Activated CD4-positive, alpha-beta T cell treated with anti-CD3 and anti-CD28 coated beads, Interleukin-2, Interleukin-6, amounts not matched to agents 100 ng/mL and 50 ng/mL, durations not matched to agents 16 hours and 8 hours (primary cell): ENCODE measurements at places on chromosomes 2 and 18.

DNA sequence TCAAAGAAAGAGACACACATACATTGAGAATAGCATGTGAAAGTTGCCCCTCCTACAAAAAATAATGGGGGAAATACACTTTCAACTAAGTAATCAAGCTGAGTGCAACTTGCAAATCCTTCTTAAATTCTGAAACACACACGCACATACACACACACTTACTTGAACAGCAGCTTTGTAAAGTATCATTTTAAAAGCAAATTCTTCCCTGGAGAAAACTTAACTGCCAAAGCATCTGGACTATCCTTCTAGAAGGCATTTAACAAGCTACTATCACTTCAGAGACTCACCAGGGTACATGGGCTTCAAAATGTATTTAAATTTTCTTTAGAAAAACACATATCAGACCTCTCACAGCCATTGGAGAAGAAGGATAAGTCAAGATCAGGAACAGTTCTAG lies 15.3 kb downstream of the GAREM1 start:
- DNase-seq, result no peak

DNA sequence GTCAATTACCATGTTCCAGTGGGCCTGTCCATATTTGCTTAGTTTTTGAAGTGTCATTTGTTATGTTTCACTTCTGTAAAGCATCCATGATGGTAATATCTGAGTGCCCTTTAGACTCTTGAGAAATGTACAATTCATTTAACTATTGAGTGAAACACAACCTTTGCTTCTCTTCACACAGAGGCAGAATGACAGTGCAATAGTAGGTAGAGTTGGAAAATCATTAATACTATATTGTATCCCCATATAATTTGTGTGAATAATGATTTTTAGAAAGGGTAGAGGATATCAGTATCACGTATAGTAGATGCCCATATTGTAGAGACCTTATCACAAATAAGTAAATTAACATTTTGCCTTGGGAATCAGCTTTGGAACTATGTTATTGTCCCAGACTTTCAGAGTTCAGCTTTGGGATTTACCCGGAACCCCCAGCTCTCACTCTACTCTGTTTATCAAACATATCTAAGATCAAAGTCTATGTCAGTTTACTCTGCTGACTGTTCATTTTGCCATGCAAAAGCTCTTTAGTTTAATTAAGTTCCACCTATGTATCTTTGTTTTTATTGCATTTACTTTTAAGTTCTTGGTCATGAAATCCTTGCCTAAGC lies 172.7 kb upstream of the NOL4 start:
- no peak for DNase-seq

DNA sequence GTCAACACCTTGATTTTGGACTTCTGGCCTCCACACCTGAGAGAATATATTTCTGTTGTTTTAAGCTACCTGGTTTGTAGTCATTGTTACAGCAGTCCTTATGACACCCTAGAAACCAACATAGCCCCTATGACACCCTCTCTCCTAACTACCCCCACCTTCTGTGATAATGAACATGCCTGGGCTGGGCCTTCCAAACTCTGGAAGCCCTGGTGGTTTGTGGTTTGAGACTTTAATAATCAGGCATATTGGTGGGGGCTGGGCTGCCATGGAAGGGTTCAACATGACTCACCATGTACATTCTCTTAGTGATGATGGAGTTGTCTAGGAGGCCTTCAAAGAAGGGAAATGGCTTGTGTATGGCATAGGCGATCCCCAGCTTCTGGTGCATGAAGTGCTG lies 3.3 kb downstream of the SP110 start:
- DNase-seq, result peak; percentile 40

GRCh38 chr18:73414598-73414997 lies 546.8 kb upstream of the NETO1 start:
- DNase-seq, result no peak

DNA sequence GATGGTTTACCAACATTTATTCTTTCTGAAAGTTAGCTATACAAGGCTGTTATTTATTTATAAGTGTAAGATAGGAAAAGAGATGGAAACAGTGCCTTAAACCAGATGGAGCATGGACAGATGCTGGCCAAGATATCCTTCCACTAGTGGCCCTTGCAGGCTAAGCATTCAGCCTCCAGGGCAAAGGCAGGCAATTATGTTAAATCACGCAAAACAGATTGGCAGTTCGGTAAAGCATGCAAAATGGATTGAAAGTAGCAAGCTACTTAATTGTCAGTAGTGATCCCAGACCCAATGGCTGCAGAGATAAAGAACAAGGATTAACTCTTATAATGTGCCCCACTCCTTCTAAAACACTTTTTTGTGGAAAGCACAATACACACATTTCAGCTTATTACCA lies 105.4 kb upstream of the MAP4K3 start:
- no peak for DNase-seq

GRCh38 chr18:26667046-26667445 lies 118.7 kb upstream of the KCTD1 start:
- no peak for DNase-seq

- DNase-seq, result no peak
These were observed 406.2 kb downstream of the MBD2 start for GRCh38 chr18:53817976-53818950.

- DNase-seq, result no peak
These were observed 34.5 kb downstream of the SLC4A3 start for GRCh38 chr2:219661955-219662395.

DNA sequence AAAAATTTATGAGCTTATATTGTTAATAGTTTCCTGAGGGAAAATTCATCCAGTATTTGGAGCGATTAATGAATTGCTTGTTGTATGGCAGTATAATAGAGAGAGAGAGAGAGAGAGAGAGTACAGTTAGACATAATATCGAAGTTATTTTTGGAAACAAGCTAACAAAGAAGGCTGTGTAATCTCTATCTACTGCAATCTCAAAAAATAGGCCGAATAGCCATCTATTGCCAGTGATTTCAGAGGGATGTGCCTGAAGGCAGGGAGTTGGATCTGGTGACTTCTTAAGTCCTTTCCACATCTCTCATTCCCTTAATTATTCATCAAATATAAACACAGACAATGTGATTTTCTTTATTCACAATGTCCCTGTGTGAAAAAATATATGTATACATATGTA lies 433.1 kb upstream of the RAB12 start:
- no peak for DNase-seq

DNA sequence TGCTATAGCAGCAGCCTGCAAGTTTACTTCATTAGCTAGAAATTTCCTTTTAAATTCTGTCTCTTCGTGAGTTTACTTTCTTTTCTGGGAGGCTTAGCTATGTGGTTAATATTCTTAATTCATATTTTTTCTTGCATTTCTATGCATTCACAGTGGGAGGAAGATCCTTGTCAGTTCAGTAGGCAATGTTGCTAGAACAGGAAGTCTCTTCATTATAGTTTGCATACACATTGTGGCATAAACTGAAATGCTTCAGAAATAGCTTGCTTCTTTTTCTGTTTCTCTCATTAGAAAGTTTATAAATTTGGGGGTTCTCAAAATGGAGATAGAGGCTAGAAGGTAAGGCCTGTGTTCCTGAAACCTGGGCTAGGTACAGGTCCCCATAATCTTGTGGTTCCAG lies 8.1 kb upstream of the ARHGAP15 start:
- DNase-seq, result no peak

DNA sequence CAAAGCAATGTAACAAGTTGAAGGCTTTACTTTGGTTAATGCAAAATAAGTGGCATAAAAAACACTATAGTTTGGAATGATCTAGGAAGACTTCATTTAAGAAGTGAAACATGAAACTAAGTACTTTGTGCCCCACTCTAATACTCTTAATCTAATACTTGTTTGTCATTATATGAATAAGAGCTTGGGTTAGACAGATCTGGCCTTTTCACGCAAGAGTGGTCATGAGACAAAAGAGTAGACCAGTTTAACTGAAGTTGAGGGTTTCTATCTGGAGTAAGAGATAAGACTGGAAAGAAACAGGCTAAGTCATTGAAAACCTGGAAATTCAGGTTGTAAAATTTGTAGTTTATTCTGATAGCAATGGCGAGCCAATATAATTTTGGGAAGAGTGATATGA lies 2.8 kb downstream of the SLC30A6 start:
- DNase-seq, result peak; percentile 23
